ENCODE measurements at places on chromosomes 6 and 20.

GRCh38 chr20:12264711-12265110 is 347.0 kb downstream of the BTBD3 start:
- no peak for DNase-seq

- DNase-seq, result no peak
Measured at GRCh38 chr20:41234546-41234945, 83.0 kb downstream of the ZHX3 start.

DNA sequence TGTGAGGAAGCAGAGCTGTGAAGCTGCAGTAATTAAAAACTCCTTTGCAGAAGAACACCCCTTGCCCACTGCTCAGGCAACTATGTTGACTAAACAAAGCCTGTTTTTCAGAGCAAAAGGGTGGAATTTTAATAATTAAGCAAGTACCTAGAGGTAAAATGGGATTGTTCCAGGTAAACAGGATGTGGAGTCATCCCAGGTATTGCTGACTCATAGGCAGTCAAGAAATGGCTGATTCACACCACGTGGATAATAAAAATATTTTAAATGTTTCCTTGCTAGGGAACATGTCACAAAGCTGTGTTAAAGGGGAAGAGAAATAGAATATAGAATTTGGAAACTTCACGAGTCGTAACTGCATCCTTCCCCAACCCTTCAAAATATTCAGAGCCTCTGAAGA is 491.8 kb downstream of the BTBD3 start:
- DNase-seq, result no peak

DNA sequence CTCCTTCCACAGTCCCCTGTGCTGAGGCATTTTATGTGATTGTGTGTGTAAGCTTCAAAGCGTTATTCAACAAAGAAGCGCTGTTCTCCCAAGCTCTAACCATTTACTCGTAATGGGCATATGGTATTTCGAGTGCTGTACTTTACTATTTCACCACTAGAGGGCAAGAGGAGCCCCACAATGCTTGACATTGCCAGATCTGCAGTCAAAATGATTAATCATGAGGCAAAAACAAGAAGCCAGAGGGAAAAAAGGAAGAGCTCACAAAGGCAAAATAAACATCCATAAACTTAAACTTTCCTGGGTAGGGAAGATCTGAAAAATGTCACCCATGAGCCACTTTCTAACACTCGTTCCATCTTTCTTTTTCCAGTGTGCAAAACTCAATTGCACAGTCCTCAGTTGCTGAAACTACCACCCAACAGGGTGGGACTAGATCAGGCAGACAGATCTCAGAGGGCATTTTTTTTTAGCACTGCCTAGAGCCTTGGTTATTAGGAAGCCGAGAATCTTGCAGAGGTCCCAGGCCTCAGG is 215.0 kb upstream of the PLCB4 start:
- peak; percentile 76 for DNase-seq

GRCh38 chr20:9322661-9323060 is 191.7 kb upstream of the LAMP5 start:
- no peak for DNase-seq

GRCh38 chr20:44656448-44656847 is 4.9 kb upstream of the ADA start:
- no peak for DNase-seq

- peak; percentile 20 for DNase-seq
Measured at GRCh38 chr20:34022151-34022838, 28.6 kb downstream of the RALY start.

- DNase-seq, result no peak
Measured at GRCh38 chr6:147618927-147619326, 110.4 kb downstream of the SAMD5 start.

GRCh38 chr6:47064274-47064673 is 22.1 kb upstream of the ADGRF1 start:
- no peak for DNase-seq

DNA sequence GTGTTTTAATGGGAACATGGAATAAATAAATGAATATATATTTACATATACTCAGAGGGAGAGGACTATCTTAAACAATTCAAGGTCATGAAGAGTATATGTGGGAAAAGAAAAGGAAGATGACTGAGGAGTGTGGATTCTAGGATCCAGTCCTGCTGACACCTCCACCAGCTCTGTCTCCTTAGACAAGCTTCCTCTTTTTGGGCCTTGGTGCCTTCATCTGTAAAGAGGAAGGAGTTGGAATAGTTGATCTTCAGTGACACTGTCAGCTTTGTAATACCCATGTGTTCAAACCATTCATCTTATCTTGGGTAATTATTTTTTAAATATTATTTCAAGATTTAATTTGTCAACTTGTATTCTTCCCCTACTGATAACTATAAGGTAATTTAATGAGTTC is 338.0 kb downstream of the ADGRB3 start:
- no peak for DNase-seq

DNA sequence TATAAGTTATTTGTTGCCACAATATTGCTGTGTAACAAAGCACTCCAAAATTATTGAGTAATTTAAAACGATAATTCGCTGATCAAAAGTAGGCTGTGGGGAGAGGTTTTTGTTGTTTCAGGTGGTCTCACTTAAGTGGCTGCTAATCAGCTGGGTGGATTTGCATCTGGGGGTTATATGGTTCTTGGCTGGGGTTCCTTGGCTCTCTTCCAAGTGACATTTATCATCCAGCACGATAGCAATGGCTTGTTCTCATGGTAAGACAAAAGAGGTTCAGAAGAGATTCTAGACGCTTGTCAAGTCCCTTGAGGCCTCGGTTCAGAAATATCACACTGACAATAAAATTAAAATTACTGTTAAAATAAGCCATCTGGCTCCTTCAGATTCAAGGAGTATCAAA is 1648.8 kb downstream of the GRIK2 start:
- DNase-seq, result no peak

GRCh38 chr6:41639809-41640371 is 1.6 kb downstream of the MDFI start:
- DNase-seq, result no peak

- DNase-seq, result no peak
Measured at GRCh38 chr6:43952746-43953145, 174.5 kb downstream of the MRPL14 start.

DNA sequence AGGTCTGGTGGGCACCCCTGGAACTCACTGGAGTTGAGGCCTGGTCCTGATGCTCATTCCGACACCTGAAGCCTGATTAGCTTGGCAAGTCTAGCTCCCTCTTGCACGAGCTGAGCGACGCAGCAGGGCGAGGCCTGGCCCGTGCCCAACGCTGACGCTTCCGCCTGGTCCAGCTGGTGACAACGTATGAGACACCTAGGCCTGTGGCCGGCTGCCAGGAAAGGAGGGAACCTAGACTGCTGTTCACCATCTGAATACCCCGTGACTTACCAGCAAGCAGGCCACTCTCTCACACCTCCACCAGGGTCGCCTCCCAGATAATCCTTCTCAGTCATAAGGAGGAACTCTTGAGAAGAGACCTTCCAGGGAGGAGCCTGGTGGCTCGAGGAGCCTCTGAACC is 24.5 kb downstream of the YTHDF1 start:
- DNase-seq, result no peak

DNA sequence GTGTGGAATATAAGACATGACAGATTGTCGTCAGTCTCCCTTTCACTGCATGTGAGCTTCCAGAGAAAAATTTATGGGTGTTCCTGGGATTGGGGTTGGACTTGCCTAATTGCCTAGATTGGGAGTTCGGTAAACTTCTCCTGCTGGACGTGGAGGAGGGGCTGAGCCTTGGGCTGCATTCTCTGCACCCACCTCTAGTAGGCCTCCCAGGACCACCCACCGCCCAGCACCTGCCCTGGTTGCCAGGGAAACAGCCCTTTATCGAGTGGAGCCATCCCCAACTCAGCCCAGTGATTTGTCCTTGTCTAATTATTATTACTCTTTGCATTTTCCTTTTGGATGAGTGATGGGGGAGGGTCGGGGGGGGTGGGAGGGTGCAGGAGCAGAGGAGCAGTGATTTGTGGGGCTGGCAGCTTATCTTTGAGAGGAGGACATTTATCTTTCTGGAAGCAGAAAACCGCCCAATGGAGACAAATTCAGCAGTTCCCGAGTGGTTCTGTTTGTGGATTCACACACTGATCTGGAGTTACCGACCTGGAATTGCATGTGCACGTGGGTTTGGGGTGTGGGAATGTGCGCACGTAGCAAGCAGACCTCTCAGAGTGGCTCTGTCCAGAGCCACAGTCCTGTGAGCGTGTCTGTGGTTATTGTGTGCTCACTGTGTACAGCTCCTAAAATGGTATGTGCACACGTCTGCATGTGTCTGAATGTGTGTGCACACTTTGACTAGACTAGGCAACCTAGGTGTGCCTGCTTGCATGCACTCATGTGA is 104.5 kb downstream of the DHX35 start:
- DNase-seq, result no peak

- peak; percentile 20 for DNase-seq
Measured at GRCh38 chr6:105326216-105326615, 76.7 kb downstream of the PREP start.

- no peak for DNase-seq
Measured at GRCh38 chr6:139486476-139486799, 112.0 kb upstream of the CITED2 start.

DNA sequence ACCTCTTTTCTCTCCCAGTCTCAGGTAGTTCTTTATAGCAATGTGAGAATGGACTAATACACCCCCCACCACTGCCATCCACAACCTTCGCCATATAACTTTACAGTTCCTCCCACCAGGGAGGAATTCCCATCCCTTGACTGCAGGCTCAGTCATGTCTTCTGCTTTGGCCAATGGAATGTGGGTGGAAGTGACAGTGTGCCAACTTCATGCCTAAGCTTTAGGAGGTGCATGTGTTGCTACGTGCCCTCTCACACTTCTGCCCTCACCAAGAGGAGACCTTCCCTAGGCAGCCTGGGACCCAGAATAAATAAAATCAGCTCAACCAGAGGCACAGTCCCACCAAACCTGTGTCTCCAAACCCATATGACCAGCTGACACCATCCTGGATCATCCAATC is 33.0 kb upstream of the LRRN4 start:
- no peak for DNase-seq

DNA sequence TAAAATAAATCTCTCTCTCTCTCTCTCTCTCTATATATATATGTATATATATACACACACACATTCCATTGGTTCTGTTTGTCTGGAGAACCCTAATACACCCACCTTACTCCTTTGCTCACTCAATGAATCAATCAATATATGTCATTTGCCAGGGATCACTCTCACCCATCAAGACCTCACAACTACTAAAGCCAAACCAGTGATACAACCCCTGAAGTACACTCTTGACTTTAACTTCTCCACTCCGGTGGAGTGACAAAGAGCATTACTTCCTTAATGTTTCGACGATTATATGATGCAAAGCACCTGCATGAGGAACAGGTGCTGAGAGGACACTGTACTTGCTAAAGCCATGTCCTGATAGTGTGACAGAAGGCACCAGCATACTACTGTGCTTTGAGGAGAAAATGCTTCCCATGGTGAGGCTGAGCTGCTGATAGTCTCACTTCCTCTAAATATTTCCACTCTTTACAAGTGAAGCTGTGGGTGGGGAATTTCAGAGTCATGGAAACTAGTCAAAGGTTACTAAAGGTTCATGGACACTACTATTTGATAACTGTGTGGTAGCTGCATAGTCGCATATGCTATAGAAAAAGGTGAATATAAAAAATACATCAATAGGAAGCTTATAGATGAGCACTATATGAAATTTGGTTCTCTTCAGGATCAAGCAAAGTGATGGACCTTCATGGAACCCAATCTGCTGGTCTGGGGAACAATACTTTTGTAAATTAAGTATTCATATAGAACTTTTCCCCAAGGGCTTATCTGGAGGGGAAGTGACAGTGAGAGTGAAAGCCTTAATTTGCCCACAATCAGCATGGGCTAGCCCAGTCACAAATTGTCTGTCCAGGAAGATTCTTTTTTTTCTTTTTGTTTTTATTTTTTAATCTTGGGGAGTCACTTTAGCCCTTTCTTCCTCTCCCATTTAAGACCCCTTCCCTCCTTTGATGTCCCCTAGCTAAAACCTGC is 141.9 kb upstream of the NEDD9 start:
- DNase-seq, result no peak

GRCh38 chr6:51675922-51676275 is 411.5 kb downstream of the PKHD1 start:
- DNase-seq, result no peak

DNA sequence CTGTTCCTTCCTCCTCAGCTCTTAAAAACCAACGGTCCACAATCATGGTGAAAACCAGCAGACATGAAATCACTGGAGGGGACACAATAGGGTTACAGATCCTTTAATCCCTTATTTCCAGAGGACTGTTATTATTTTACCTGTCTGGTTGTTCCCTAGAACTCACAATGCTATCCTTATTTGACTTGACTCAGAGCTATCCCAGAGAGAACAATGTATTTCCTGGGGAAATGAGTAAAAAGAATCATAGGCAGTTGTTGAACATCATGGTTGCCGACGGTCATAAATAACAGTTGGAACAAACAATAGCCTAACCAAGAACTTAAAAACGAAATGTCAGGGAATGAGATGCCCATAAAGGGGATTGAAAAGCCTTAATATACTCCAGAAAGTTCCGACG is 9.3 kb downstream of the OR2H1 start:
- DNase-seq, result no peak
